ENCODE measurements at places on chromosomes 5 and 9.

DNA sequence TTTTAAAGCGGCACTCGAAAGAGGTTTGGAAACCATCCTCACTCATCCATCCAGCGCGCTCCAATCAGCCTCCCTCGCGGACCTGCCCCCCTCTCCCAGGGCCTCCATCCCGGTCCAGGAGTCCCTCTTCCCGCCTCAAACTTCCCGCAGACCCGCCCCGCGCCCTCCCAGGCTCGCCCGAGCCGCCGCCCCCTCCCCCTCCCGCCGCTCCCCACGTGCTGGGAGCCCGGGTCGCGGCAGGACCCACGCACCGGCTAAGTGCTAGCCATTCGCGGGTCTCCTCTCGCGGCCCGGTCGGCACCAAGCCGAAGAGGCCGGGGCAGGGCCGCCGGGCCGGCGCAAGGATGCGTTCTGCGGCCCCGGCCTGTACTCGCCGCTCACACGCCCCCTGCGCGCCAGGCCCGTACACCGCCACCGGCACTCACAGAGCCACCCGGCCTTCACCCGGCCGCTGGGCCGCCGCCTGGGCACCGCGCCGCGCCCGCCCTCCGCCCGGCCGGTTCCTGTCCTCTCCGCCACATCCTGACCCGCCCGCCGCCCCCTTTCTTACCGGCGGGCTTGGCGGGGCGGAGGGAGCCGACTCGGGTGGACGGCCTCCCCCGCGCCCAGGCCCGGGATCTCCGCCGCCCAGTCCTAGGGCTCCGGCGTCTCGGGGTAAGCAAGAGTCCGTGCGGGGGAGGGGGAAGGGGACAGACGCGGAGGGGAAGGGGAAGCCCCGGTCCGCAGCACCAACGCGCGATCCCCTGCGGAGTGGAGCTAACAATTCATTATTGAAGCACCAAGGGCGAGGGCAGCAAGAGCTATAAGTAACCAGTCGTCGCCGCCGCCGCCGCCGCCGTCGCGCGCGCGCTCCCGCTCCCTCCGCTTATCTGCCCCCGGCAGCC is 576 bp downstream of the CHD1 start:
- no peak for DNase-seq

GRCh38 chr9:27549196-27549755 is 19.7 kb upstream of the MOB3B start:
- DNase-seq = no peak

DNA sequence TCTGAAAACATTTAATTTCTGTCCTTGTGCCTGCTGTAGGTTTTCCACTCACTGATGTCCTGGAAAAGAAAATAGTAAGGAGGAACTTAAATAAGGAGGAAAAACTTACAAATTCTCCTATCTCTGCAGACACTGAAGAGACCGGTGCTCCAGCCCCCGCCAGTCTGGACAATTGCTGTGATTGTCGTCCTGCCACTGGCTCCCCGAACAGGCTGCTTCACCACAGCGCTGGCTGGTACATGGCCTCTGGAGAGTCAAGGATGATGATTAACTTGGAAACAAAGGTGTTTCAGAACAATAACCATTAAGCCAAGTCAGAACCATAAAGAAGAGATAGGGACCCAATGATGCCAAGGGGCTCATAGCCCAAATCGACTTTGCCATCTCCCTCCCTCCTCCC is 7.3 kb downstream of the PLAC8L1 start:
- DNase-seq = no peak

- no peak for DNase-seq
These were observed 28.6 kb upstream of the SLC6A19 start for GRCh38 chr5:1172670-1173404.

DNA sequence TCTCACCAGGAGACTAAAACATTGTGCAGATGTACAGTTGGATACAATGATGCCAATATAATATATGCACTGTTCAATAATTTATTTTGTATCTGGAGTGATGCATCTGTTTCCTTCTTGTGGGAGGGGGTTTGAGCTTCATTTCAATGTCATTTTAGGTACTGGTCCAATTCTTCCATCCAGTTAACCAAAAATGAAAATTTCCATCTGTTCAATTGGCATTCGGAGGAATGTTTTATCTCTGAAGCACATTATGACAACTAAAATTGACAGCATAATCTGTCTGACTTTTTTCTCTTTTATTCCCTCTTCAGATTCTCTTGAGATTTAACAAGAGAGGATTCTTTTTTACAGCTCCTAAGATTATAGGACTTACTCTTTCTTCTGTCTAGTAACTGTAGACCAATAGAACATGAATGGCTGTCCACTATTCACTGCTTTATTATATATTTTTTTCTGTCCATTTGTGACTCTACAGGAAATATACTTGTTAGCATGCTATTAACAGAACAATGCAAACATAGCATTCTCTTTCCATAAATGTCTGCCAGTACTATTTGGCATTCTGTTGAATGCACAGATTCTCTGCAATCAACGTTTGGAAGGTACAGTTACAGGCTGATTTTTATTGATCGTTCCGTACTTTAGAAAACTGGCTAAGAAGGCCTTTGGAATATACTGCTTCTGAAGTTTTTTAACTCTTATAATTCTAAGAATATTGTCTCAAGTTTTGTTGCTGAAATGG is 57.8 kb downstream of the NDUFAF2 start:
- DNase-seq = no peak

GRCh38 chr5:17218353-17219005 is 1.0 kb downstream of the BASP1 start:
- DNase-seq = no peak

DNA sequence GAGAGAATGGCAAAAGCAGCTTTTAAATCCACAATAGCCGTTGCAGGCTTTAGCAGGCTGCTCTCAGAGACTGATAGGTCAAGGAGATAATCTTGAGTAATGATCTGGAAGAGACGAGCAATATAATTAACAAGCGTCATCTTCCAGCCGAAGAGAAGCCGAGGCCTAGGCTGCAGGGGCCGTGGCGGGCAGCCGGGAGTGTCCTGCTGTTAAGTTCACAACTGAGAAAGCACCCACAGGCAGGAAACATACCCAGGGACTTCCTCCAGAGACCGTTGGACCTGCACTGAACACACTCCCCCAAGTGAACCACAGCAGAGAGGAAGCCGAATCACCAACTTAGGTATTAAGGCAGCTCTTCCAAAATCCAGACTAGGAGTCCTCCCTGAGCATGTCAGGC is 182.3 kb downstream of the IRX2 start:
- DNase-seq = no peak

- no peak for DNase-seq
These were observed 77.7 kb upstream of the SPEF2 start for GRCh38 chr5:35540002-35540401.

DNA sequence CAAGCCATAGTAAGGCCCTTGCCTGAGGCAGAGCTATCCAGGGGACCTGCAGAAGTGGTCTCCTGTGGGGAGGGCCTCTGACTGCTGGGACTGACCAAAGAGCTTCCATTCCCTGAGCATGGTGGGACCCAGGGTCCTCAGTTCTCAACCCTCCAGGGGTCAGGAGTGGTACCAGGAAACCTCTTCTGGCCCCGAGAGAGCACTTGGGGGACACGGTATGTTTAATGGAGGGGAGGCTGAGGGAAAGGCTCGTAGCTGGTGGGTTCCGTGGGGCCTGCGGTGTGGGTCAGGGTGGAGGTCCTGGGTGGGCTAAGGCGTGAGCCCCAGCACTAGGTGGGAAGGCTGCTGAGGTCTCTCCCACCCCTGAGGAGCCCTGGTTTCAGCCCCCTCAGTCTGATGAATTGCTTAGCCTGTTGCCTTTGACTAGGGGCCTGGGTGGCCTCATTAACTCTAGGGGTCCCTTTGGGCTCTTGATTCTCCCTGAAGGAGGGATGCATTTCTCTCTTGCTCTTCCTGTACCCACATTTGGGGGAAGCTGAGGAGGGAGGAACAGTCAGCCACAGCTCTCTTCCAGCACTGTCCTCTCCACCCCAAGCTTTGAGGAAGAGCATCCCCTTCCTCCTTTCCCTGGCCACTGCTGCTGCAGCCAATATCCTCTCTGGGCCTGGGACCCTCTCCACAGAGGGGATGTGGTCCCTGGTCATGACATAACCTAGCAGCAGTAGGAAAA is 34.0 kb downstream of the CSF1R start:
- DNase-seq = no peak

DNA sequence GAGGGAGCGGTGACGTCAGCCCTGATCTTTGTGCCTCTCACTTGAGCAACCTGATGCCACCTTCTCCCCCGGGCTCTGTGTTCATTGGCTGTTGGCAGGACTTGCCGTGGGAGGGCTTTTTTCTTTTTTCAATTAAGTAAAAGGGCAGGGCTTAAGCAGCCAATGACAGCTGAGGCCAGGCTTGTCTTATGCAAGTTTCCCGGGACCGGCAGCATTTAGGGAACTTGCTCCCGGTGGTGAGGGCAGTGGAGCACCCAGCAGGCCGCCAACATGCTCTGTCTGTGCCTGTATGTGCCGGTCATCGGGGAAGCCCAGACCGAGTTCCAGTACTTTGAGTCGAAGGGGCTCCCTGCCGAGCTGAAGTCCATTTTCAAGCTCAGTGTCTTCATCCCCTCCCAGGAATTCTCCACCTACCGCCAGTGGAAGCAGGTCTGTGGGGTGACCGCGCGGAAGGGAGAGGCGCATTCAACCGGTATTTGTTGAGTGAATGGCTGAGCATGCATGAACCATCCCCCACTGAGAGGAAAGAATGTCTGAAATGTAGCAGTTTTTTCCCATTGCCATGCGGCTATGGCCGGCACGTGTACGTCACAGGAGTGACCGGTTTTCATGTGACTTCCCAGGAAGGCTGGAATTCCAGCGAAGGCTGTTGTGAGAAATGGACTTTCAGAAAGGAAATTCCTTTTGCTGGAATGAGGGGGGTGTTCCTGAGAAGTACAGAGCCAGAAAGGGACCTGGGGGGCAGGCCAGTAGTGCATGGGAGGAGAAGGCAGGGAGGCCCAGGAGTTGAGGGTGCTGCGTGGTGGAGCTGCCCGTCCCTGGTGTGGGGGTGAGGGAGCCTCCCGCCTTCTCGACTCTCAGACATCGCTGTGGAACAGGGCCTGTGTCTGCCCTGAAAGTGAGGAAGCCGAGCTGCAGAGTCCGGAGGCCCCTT is 29.0 kb downstream of the PTGES2 start:
- no peak for DNase-seq

DNA sequence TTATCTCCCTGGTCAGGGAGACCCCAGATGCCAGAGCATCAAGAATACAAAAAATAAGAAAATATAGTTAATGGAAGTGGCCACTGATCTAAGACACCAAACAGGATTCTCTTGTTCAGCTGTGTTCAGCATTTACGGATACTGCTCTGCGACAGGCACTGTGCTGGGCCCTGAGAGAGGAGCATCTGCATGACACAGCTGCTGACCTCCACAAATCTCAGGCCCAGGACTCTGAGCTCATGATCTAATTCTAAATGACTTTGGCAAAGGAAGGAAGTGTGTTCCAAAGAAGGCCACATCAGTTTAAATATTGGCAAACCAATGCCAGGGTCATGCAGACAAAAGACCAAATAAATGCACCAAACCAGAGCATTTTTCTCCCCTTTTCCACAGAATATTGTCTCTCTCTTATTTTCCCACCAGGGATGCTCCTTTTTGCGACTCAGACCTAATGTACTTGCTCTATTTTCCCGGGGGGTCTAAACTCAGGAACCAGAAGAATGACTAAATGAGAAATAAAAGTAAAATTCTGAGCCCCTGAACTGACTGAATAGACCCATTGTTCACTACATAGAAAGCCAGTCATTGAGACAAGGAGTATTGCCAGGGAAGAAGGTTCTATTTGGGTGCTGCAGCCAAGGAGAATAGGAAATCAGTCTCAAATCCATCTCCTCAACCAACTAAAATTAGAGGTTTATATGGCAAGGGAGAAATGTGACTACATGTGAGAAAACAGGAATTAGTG is 1.4 kb upstream of the AGGF1 start:
- DNase-seq = no peak

- no peak for DNase-seq
These were observed 50.7 kb upstream of the VLDLR start for GRCh38 chr9:2570615-2571479.

DNA sequence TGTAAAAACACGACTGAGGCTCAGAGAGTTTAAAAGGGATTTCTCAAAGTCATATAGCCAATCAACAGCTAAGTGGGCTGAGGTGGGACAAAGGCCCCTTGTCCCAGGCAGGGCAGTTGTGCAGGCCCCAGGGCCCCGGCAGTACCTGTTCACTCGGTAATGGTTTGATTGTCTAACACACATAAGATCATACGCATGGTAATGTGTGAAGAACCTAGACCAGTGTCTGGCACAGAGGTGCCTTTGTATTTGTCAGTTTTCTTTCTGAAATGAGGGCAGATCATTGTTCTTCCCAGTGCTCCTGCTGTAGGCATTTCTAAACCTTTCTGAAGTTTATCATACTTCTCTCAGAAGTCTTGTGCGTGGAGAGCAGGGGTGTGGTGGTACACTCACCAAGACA is 66.8 kb downstream of the IPPK start:
- no peak for DNase-seq

- DNase-seq = no peak
These were observed 211.2 kb upstream of the OTULINL start for GRCh38 chr5:14370386-14370785.

DNA sequence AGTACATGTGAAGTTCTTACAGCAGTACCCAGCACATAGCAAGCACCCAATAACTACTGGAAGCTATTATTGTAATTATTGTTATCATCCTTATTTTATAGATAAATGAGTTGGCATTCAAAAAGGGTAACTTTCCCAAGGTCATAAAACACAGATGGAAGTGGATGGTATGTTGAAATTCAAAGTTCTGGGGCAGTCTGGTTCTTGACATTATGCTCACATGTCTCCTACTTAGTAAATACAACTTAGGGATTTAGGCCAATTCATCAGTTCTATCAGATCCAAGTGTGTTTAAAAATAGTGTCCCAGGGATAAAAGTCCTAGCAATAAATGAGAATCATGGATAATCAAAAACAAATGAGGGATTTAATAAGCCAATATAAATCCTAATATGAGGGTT is 265.2 kb downstream of the ADAMTSL1 start:
- DNase-seq = no peak

GRCh38 chr5:122077366-122078115 is 518 bp downstream of the LOX start:
- DNase-seq = no peak

DNA sequence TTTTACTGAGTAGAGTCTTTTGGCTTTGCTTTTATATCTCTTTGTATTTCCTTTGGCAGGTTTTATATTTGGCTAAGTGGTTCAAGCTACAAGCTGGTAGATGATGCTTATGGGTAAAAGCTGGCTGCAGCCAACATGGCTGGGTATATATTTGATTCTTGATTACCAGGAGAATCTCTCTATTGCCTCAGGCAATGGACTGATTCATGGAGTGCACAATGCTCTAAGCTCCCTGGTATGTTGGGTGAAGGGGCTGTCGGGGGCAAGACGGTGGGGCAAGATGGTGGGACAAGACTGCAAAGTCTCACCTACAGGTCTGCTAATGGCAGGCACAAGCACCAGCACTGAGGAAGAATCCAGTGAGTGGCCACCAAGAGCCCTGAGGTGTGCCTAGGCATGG is 366.6 kb downstream of the DMAC1 start:
- DNase-seq = no peak

DNA sequence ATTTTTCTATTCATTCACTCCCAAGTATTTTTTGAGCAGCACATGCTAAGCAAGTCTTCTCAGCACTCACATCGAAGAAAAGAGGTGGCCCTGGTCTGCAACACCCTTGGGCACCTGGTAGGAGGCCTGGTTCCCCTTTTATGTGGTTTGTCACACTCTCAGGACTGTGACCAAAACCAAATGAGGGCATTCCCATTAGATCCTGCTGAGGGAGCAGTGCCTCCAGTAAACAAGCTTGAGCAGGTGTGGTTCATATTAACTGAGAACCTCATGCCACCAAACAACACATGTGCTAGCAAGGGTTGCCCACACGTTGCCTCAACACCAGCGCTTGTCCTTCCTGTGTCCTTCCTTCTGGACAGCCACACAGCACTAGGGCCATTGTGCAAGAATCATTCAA is 26.9 kb upstream of the SYK start:
- DNase-seq = no peak

Data from NCI-H1694 (cell line).